Motor neuron (in vitro differentiated cells): ENCODE measurements at places on chromosomes 3 and 15. TPM values are rescaled to one million over a fixed set of nuclear protein-coding genes. Genes with fewer than 3 reads are reported as not detected.

- no peak for ATAC-seq
Observed at GRCh38 chr3:157447026-157447694, 10.5 kb downstream of the PTX3 start.

- ATAC-seq = no peak
Observed at GRCh38 chr15:72836676-72837330, 53.2 kb upstream of the ADPGK start.

- no peak for ATAC-seq
Observed at GRCh38 chr15:79418693-79419279, 13.3 kb upstream of the MINAR1 start.

- peak; percentile 24 for ATAC-seq
Observed at GRCh38 chr15:81002009-81002330, 1.2 kb downstream of the TLNRD1 start.

- ATAC-seq = no peak
Observed at GRCh38 chr3:53570081-53570480, 75.7 kb downstream of the CACNA1D start.

- no peak for ATAC-seq
Observed at GRCh38 chr3:124973290-124973689, 38.7 kb upstream of the MUC13 start.

DNA sequence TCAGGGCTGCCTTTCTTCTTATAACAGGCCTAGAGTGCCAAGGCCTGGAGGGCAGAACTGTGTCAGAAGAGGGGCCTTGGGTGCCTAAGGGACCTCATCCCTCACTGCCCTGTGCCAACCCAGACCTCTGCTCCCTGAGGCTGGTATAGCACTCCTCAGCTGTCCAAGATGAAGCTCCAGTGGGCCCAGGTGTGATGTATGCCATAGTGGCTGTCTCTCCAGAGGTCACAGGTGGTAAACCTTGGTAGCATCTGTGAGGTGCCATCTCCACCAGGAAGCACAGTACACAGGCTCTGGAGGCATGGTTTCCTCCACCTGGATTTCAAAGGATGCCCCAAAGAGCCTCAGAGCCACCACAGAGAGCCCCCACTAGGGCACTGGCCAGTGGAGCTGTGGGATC lies 12.3 kb upstream of the KLHL40 start:
- no peak for ATAC-seq

Gene KATNBL1
- total RNA-seq = 38.7 and 44.5 TPM in 2 replicates
